ENCODE measurements at places on chromosomes 6 and 20.

- DNase-seq, result no peak
These were observed 8.0 kb upstream of the NPBWR2 start for GRCh38 chr20:64115171-64115911.

DNA sequence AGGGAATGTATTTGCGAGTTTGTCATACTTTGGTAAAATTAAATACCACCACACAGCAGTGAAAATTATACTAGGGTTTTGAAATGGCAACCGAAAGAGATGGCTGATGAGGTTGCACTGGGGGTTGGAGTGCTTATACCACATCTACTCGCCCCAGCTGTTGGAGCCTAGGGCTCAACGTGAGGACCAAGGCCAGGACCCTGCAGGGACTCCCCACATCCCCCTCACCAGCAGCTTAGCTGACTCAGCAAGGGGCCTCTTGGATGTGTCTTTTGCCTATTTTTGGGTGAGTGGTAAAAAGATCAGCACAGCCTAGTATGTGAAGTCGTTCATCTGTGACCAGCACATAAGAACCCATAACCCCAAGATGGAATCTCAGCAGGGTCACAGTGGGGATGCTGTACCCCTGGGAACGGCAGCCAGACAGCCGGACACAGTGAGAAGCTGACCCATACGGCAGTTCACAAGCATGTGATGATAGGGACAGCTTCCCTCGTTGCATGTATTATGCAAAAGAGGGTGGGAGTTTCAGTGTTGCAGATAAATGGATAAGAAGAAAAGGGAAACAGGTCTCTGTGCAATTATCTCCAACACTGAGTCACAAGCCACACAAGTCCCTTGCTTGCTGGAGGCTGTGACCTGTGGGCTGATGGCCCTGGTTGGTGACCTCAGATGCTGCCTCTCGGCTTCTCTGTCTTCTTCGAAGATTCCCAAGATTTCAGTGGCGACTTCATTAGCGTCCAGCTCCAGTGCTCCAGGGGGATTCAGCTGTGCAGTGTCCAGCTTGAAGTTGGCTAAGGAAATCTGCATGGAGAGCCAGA, 20.9 kb upstream of the SPO11 start:
- no peak for DNase-seq

DNA sequence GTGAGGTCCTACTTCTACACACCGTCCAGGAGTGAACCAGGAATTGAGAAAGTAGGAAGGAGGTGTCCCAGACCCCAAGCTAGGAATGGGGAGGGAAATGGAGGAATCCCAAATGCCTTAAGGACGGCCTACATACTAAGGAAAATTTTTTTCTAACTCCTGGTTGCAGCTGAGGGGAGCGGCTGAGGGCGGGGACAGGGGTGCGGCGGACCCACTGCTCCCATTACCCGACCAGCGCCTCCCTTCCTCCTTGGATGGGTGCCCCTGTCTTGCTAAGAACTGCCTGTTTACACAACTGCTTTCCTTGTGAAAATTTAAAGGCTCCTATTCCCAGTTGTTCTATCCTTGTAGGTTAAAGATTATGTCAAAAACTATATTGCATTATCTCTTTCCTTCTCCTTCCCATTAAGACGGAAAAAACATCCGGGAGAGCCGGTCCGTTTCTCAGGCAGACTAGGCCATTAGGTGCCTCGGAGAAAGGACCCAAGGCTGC, 699 bp upstream of the HSPA1B start:
- peak; percentile 83 for DNase-seq

- peak; percentile 27 for DNase-seq
These were observed 25.0 kb downstream of the MAP1LC3A start for GRCh38 chr20:34583544-34583943.

DNA sequence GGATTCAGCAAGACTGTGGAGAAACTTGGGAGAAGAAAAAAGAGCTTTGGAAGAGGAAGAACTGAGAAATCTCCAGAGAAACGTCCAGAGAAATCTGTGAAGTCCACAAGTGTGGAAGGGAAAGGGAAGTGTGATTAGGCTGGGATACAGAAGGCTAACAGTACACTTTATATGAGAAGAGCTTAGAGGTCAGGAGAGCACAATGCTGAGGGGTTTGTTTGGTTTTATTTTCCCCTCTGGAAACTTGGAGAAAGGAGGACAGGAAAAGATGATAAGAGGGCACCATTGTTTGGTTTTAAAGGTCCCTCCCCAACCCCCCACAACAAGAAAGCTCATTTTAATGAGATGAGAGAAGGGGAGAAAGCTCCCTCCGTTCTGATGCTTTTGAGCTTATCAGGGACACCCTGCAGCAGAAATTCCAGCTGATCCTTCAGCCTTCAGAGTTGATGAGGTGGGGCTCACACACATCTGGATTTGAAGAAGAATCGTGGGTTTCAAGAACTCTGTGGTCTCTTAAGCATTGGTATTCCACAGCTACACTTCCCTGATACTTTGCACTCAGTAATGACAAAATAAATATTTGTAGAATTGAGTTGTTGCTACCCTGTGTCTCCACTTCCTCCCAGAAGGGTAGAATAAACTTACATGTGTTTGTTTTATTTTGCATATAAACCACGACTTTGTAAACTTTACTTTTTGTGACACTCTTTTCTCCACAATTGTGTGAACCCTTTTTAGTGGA, 1.9 kb downstream of the NT5E start:
- no peak for DNase-seq

All from AG08395 (cell line).